Stimulated activated CD4-positive, alpha-beta T cell treated with anti-CD3 and anti-CD28 coated beads, Interleukin-1b, Interleukin-23, amount 100 ng/mL, for 24 hours (primary cell): ENCODE measurements at places on chromosomes 13 and 19.

DNA sequence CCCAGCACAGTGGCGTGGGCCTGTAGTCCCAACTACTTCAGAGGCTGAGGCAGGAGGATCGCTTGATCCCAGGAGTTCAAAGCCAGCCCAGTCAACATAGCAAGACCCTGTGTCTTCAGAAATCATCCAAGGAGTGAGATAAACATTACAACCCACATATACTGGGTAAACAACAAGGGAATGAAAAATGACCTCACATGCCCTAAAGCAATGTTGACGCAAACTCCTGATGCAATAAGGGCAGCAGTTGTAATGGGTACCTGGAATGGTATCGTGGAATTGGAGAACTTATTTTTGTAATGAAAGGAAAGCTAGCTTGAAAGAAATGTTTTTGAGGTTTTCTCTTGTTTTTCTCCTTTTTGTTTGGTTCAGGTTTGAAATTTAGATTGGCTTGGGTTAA lies 24.5 kb upstream of the LGALS16 start:
- no peak for DNase-seq

GRCh38 chr19:2003874-2004273 lies 11.6 kb downstream of the BTBD2 start:
- DNase-seq = no peak

DNA sequence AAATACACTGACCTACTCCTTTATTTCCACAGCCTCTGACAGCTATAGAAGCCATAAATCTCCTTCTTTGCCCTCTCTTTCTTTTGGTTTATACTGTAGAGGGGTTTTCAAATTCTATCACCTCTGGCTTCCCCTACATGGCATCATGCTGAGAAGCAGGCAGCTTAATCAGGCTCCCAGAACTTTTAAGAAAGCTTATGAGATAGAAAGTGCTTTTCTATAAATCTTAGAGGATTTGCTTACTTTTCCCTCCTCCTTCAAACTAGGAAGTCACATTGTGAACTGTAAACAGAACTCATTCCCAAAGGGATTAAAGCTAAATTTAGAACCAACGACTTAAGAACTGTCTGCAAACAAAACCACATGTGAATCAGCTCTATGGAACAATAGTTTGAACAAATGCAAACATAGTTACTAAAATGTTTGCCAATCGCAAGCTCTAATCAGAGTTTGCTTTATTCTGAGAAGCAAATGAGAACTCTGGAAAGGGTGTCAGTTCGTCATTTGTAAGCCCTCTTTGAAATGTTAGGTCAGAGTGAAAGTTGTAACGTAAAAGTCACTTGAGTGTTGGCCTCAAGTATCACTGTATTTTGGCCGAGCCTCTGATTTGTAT lies 344.1 kb downstream of the RFC3 start:
- no peak for DNase-seq

GRCh38 chr19:51889934-51890333 lies 2.2 kb upstream of the ZNF577 start:
- DNase-seq = no peak

- DNase-seq = no peak
These were observed 15.1 kb downstream of the DEDD2 start for GRCh38 chr19:42202290-42202880.

GRCh38 chr19:51702103-51702824 lies 9.1 kb downstream of the SPACA6 start:
- no peak for DNase-seq

DNA sequence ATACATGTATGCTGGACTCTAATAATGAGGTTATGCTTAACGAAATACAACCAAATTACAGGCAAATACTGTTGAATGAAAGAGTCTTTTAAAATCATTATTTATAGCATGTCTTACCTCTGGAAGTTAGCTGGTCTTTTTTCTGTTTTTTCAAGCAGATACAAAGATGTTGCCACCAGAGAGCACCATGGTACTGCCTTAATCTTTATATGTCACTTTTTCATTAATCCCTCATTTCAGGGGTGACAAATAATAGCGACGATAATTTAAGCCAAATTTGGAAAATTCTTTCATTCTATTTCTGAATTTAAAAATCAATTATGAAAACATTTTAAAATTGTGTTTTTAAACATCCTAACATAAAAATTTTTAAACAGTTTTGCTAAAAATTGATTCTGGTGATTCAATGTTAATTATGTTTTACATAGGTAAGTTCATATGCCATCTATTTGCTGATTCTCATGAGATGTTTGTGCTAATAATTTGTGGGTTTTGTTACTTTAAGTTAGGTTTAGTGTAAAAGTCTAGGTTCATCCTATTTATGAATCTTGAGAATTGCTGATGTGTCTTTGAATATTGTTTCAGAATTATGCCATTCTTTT lies 379.3 kb upstream of the SGCG start:
- no peak for DNase-seq

- DNase-seq = no peak
These were observed 106.8 kb downstream of the STOML3 start for GRCh38 chr13:38883783-38884182.

DNA sequence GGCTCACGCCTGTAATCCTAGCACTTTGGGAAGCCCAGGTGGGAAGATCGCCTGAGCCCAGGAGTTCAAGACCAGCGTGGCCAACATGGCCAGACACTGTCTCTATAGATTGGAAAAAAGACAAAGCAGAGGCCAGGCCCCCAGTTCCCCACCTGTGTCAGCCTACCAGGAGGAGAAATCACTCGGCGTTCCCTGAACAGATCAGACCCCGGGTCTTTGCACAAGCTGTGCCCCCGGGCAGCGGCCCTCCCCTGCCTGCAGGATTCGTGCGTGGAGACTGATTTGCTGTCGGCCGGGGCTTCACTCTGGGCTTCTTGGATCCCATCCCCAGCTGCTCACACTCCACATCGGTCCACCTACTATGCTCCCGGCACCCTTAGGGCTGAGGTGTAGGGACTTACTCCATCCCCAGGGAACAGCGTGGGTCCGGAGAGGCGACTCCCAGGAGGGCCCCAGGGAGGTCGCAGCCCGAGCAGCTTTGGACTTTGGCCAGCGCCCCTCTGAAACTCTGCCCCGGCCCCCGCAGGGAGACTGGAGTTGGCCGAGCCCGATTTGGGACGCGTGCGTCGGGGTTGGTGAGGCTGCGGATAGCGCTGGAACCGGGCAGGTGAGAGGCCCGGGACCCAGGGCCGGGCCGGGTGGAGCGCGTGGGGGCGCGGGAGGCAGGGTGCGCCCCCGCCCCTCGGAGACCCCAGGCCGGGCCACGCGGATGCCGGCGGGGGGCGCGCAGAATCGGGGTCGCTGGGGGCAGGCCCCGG lies 515 bp upstream of the EFNA2 start:
- DNase-seq = no peak

- DNase-seq = no peak
These were observed 33.0 kb upstream of the SEMA6B start for GRCh38 chr19:4592445-4592844.

DNA sequence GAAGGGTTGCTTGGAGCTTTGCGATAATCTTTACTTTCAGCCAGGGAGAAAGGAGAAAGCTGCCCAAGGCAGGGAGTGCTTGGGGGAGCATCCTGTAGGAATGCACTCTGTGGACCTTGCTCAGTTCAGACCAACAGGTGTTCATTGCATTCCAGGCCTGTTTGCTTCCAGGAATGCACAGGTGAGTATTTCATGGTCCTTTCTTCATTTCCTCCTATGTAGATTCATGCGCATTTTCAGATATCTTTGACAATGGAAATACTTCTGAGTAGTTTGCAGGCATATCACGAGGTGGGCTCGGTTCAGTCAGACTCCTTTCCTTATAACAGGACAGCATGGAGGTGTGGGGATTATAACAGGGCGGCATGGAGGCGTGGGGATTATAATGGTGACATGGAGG lies 254.8 kb downstream of the FGF9 start:
- no peak for DNase-seq

DNA sequence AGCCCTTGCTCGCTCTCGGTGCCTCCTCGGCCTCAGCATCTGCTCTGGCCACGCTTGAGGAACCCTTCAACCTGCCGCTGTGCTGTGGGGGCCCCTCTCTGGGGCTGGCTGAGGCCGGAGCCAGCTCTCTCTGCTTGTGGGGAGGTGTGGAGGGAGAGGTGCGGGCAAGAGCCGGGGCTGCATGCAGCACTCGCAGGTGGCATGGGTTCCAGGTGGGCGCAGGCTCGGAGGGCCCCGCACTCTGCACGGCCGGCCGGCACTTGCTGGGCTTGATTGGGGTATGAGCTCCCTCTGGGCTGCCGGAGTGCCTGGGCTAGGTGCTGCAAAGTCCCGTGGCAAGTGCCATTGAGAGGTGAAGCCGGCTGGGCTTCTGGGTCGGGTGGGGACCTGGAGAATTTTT lies 31.7 kb upstream of the RPL21 start:
- no peak for DNase-seq

- DNase-seq = no peak
These were observed 66.0 kb downstream of the TEX26 start for GRCh38 chr13:30998136-30999088.

DNA sequence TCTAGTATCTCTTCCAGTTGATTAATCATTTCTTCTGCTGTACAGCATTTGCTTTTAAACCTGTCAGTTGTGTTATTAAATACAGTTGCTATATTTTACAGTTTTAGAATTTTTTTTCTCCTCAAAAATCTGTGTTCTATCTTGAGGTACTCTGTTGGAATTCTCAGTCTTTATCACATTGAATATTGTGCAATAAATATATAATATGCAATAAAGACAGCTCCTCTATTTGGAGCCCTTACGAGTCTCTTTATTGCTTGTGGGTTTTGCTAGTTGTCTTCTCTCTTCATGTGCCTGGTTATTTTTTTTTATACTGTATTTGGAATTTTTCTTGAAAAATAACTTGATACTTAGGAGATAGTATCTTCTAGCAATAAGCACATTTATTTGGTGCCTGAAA lies 51.7 kb downstream of the CDK8 start:
- no peak for DNase-seq

GRCh38 chr19:9566729-9567128 lies 17.6 kb downstream of the ZNF121 start:
- DNase-seq = no peak

DNA sequence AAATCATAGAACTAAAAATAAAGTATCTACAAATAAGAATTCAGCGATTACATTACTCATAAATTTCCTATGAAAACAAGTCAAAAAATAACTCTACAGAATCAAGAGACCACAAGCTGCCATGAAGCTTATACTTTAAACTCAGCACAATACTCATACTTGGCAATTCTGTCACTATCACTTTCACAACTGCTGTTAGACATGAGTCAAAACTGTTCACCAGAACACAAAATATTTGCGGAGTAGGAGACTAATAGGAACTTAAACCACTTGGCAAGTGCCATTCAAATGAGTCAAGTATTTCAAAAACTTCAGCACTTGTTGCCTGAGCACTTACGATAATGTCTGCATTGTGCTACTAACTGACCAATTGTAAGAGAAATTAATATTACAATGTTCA lies 387.8 kb upstream of the GPC6 start:
- DNase-seq = no peak

DNA sequence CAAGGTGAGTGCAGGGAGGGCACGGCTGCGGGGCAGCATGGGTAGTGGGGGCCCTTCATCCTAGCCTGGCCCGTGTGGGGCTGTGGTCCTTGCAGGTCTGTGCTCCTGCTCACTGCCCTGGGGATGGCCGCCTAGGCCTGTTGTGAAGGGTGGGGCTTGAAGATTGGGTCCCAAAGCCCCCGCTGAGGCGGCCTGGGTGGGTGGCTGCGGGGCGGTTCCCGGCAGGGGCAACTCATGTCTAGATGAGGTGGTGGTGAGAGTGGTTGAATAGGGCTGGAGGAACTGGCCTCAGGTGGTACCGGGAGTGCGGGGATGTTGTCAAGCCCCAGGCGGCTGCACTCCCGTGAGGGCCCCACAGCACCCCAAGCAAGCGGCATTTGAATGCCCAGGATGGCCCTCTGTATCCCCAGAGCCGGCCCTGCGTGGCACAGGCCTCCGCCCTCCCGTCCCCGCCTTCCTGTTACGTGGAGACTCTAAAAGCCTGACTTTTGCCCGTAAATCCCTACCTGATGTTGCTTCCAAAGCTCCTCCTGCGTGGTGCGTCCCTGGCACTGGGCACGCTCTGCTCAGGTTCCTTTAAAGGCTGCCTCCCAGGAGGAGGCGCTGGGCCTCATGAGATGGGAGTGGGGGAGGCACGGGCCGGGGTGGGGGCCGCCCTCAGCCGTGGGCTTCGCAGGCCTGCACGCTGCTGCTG lies 15.0 kb downstream of the SPPL2B start:
- DNase-seq = no peak

- DNase-seq = no peak
These were observed 13.1 kb upstream of the OR1M1 start for GRCh38 chr19:9073806-9074205.
